RPMI7951 (cell line): ENCODE measurements at places on chromosomes 7 and 10. TPM values are rescaled to one million over a fixed set of nuclear protein-coding genes. Genes with fewer than 3 reads are reported as not detected.

GSTO1 gene
- 189 and 193 TPM in 2 replicates for total RNA-seq

EN2 gene
- total RNA-seq: not detected in 2 replicates

PROSER2 gene
- 0.84 and 1.6 TPM in 2 replicates for total RNA-seq

OR2A42 gene
- 0.12 TPM in 1 of 2 replicates, not detected in the other for total RNA-seq

SAMD9 gene
- 18.8 and 24.3 TPM in 2 replicates for total RNA-seq

SNCG gene
- total RNA-seq: 0.59 and 1.6 TPM in 2 replicates

AZGP1 gene
- total RNA-seq: 2.1 and 2.2 TPM in 2 replicates

OR9A2 gene
- not detected in 2 replicates for total RNA-seq

MIOS gene
- 32.7 and 33.5 TPM in 2 replicates for total RNA-seq

CYP3A4 gene
- total RNA-seq: not detected in 2 replicates

C10orf53 gene
- total RNA-seq: not detected in 2 replicates

AKR1C4 gene
- not detected in 2 replicates for total RNA-seq

LIPJ gene
- total RNA-seq: under 0.01 and 0.12 TPM in 2 replicates

PBLD gene
- total RNA-seq: 1.4 and 2.5 TPM in 2 replicates

DOCK1 gene
- 15.7 and 17.4 TPM in 2 replicates for total RNA-seq

TMEM229A gene
- not detected in 2 replicates for total RNA-seq

PCBD1 gene
- total RNA-seq: 71.6 and 73.9 TPM in 2 replicates

SPDYE6 gene
- total RNA-seq: 0.24 TPM in 1 of 2 replicates, not detected in the other

CLCN1 gene
- not detected in 2 replicates for total RNA-seq

MEST gene
- 21.5 and 22.6 TPM in 2 replicates for total RNA-seq

CD36 gene
- total RNA-seq: 6.5 and 11.4 TPM in 2 replicates

KCP gene
- under 0.01 TPM in 1 of 2 replicates, not detected in the other for total RNA-seq

CUZD1 gene
- total RNA-seq: 0.48 and 0.59 TPM in 2 replicates

DKK1 gene
- 4.7 and 7.3 TPM in 2 replicates for total RNA-seq

ZNF786 gene
- 2.2 and 2.8 TPM in 2 replicates for total RNA-seq

FEZF1 gene
- total RNA-seq: not detected in 2 replicates

LRMDA gene
- total RNA-seq: 7.9 and 11.7 TPM in 2 replicates

TLX1 gene
- total RNA-seq: not detected in 2 replicates

NOLC1 gene
- 31.2 and 41.1 TPM in 2 replicates for total RNA-seq

NEBL gene
- under 0.01 TPM in 1 of 2 replicates, not detected in the other for total RNA-seq

GRID2IP gene
- not detected in 2 replicates for total RNA-seq

TEX36 gene
- total RNA-seq: not detected in 2 replicates

WDR91 gene
- total RNA-seq: 8.4 and 8.9 TPM in 2 replicates

NME8 gene
- not detected in 2 replicates for total RNA-seq

RHBDD2 gene
- 49.7 and 60.3 TPM in 2 replicates for total RNA-seq

CYP2E1 gene
- not detected in 2 replicates for total RNA-seq

MAGI2 gene
- 1.1 and 1.4 TPM in 2 replicates for total RNA-seq

NUDT13 gene
- total RNA-seq: 2.1 and 3.6 TPM in 2 replicates

LIPF gene
- total RNA-seq: not detected in 2 replicates
